SW 1271 (cell line): ENCODE measurements at places on chromosomes 13 and 19.

GRCh38 chr19:54448040-54448773 is 792 bp upstream of the LENG8 start:
- peak; percentile 29 for DNase-seq

- no peak for DNase-seq
Measured at GRCh38 chr19:38869836-38870607, 8.1 kb downstream of the RINL start.

DNA sequence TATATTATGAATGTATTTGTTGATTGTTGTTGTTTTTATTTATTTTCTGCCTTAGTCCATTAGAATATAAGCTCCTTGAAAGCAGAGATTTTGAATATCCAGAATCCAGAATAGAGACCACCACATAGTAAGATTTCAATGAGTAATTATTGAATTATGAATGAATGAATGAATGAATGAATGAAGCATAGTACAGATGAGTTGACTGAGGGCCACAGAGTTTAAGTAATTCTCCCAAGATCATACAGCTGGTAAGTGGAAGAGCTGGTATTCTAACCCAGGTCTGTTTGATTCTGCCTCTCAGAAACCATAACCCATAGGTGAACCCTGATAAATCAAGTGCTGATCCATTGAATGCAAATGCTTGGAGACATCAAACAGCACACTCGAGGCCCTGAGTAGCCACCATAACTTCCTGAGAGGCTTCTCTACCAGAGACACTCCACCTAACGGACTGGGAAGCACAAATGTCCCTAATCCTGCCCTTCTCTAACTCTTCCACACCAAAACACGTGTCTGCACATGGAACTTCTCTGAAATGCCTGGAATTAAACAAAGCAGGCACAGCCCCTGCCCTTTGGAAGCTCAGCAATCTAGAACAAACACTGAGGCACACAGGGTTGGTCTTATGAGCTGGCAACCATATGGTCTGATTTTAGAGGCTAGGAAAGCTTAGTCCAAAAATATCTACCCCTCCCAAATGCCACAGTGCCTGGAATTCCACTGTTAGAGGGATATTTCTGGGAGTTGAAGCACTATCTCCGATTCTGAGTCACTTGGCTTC is 190.1 kb downstream of the FOXO1 start:
- DNase-seq = no peak

DNA sequence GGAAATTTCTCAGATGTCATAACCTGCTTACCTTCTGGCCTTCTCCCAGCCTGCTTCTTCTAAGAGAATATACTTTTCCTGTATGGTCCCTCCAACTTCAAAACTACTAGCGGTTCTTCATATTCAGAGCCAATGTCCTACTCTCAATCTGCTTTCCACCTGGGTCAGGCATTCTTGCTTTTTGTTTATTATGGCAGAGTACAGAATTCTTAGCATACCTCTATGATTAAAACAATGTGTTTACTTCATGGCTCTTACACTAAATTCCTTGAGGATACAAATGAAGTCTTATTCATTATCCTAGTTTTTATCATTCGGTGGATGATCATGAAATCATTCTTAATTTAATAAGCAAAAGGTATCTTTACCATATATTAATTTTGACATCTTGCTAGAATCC is 484.2 kb upstream of the SLITRK1 start:
- DNase-seq = no peak

DNA sequence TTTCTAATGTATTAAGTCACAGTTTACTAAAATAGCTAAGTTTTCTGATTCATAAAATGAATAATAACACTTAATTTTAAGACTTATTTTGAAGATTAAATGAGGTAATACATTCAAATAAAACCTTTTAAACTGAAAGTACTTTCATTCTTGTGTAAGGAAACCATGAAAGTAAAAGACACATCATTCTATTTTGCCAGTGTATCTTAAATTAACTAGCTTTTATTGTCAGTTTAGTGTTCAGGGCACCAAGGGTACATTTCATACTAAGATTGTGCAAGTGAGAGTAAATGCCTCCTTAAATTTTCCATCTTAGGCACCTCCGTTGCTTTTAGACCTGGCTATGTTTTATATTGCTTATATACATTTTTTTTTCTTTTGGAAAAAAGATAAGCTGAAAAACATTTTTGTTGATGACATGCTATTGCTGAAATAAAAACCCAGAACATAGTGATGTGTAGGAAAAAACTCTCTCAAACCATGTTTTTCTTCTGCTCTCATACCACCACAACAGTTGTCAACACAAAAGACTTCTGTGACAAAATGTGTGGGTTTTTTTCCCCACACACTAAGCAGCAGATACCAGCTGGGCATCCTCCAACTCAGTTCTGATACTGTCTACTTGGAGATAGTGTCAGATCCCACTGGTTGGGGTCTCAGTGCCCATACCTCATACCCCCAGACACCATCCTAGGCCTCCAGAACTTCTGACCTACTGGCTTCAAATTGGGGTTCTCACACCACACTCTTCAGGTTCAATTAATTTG is 30.7 kb upstream of the LPAR6 start:
- DNase-seq = no peak

DNA sequence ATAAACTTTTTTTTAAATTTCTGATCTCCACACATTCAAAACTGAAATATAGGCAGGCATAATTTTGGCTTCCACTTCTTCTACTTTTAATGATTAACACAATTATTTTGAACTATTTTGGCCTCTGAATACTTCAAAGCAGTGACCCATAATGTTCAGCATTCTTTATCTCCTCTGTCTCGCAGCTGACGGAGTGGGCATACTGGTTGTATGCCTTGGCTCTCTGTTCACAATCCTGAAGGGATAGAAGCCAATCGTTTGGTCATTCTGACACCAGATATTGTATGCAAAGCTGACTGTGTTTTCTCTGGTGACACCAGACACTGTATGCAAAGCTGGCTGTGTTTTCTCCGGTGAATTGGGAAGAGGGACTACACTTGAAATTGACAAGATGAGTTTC is 833.0 kb downstream of the EFNB2 start:
- no peak for DNase-seq

- no peak for DNase-seq
Measured at GRCh38 chr13:110676595-110677587, 29.0 kb downstream of the CARS2 start.
